ENCODE measurements at places on chromosomes 5 and 9.
A peak's percentile ranks its signal among the peaks of the same experiment; 100 is the strongest.

DNA sequence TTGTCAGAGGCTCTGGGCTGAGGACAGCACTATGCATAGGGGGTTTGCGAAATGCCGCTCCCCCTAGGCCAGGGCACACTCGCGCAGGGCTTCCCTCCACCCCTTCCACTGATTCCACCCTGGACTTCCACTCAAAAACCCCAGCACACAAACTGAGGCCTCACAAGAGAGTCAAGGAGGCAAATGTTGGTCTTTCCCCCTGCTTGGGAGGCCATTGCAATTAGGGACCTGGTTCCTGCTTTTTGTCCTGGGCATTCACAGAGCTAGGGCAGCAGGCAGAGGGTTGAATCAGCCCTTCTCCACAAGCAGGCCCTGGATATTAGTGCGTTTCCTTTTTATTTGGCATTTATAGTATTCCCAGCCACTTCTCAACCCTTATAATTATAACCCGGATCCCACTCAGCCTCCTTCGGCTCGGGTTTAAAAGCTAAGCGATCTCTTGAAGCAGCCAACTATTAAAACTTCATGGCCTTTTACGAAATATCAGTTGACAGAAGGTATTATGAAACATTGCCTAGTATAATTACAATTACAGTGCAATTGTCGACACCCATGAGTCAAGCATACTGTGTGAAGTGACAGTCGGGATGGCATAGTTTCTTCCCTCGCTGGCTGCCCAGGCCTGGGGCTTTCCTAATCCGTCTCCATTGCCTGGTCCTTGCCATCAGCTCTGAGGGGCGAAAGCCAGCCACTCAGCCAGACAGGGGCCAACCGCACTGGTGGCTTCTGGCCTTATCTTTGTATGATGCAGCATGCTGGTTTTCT lies 285.5 kb upstream of the MAP3K1 start:
- DNase-seq: no peak

GRCh38 chr5:179340465-179340864 lies 4.8 kb downstream of the ADAMTS2 start:
- DNase-seq: no peak

DNA sequence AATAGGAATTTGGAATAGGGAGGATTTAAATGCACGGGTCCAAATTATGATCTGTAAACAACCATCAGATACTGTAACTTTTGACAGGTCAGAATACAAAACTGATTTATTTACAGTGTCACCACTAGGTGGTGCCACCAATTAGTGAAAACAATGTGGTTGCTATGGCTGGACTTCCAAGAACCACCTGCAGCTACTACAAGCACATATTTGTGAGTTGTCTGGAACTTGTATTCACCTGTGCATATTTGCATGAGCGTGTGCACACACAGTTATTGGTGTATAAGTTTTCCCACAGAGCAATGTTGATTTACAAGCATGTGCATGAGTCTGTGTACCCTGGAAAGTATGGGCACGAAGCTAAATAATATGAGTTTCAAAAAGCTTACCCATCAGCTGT lies 3.0 kb upstream of the HRCT1 start:
- peak; percentile 50 for DNase-seq

DNA sequence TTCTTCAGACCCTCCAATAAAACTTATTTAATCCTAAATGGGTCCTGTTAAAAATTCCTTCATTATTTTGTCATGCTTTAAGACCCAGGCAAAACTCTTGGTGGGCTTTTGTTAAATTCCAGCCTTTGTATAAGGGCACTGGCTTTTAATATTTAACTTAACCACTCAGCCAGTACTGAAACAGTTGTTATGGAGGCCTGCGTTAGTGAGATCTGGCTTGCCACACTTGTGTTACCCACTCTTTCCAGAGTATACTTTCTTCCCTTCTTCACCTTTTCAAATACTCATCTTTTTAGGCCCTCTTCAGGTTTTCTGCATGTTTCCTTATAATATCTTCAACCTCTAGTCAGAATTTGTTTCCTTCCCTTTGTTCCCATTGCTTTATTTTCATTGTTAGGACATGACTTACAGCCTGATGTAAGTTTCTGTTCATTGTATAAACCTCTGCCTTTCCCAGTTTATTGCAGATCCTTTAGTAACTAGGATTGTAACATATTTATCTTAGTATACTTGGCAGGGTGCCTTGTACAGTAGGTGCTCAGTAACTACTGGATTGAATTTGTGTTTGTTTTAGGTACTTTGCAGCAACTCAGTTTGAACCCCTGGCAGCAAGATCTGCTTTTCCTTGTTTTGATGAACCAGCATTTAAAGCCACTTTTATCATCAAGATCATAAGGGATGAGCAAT lies 48.8 kb downstream of the LNPEP start:
- DNase-seq: no peak

DNA sequence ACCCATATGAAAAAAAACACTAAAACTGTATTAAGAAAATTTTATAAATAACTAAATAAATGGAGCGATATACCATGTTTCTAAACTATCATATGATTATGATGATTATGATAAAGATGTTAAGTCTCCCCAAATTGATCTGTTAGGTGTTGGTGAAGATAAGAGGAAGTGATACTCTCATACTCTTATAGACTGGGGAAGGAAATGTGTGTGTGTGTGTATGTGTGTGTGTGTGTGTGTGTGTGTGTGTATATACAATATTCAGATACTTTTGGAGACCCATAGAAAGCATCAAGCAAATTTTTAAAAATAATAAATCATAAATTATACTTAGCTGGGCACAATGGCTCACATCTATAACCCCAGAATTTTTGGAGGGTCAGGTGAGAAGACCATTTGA lies 62.9 kb downstream of the TMEM232 start:
- no peak for DNase-seq

DNA sequence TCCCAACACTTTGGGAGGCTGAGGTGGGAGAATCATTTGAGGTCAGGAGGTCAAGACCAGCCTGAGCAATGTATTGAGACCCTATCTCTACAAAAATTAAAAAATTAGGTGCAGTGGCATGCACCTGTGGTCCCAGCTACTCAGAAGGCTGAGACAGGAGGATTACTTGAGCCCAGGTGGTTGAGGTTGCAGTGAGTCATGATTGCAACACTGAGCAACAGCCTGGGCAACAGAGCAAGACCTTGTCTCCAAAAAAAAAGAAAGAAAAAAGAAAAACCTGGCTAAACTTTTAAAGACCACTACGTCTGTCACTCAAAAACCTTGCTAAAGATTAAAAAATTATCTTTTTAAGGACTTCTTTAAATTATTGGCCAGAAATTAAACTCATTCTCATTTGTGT lies 59.8 kb upstream of the ABCA1 start:
- no peak for DNase-seq

DNA sequence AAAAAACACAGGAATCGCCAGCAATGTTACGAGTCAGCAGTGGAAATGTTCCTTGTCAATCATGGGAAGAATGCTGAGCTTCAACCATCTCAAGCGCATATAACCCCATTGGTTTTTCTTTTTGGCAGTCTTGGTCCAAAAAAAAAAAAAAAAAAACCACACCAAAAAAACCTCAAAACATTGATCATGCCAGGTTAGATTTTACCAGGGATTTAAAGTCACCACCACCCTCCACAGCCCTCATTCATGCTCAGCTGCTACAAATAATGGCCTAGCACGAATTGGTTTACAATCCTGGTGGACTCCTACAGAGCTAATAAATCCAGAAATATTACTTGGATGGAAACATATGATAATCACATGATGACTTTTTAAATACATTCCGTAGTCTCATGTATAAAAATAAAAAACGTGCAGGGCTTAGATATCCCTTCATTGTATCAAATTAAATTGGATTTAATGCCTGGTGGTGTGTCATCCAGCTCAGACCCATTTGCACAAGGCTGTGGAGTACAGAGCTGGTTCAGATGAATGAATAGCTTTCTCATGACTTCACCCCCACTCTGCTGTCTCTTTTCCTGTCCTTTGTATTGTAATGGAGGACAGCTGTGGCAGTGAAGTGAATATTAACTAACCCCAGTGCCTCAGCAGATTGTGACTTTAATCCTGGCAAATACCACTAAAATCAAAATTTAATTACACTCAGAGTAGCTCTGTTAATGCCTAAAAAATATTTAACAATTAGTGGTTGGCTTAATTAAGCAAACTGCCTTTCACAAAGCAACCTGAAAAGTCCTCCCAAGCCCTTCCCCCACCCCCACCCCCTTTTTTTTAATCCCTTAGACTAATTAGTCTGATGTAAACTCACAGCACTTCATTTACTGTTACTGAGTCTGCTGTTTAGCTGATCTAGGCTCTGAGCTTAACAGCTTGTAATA lies 626.5 kb upstream of the ZNF608 start:
- peak; percentile 85 for DNase-seq

- no peak for DNase-seq
These were observed 305.7 kb downstream of the ENC1 start for GRCh38 chr5:74334762-74335384.

- DNase-seq: no peak
These were observed 65.8 kb downstream of the RAD23B start for GRCh38 chr9:107348836-107349235.

DNA sequence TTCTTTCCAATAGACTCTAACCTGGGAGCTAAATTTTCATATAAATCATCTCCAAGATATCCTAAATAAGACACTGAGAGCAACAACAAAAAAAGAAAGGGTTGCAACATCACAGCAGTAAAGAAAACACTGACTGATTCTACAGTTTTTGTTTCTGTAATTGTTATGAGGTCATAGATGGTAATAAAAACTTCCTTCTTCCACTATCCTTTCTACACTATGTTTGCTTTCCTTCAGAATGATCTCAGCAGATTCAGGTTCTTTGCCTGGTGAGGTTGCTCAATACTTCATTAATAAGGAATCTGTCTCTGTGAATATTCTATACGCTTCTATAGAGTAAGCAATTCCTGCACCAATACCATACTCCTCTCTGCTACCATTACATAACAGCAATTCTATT lies 835.6 kb upstream of the GRAMD2B start:
- no peak for DNase-seq

- DNase-seq: no peak
These were observed 102.1 kb upstream of the RANBP3L start for GRCh38 chr5:36403632-36404311.

- no peak for DNase-seq
These were observed 810.6 kb downstream of the TLE4 start for GRCh38 chr9:80382211-80382891.

DNA sequence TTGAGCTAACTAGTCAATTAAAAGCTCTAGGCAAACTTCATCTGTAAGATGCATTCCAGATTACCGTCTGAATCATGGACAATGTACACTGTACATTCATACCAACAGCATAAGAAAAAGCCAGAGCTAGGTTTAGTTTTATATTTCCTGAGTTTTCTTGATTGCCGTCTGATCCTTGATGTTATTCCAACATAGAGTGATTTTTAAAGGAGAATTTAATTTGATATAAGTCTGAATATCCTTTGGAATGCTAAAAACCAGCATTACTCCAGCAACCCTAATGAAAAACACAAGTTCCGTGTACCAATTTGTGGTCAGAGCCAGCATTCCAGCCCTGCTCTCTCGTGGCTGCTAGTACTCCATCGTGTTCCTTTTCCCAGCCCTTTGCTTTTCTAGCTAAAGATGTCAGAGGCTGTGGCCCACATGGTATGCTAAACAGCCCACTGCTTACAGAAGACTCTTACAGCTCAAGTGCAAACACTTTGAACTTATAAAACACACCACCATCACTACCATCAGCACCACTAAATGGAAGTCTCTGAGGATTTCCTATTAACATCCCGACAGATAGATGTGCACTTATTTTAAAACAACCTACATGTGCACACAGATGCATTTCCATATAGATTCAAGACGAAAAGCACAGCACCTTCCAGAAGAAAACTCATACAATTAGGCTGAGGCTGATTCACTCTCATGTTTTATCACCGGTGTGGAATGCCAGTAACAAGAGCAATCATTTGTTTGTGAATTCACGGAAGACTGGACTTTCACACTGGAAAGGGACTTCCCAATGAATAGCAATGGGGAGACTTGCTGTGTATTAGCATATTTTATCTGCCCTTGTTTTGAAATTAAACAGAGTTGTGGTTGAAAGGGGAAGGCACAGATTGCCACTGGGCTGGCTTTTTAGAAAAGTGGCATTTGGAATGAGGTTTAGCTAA lies 246.9 kb upstream of the GAS1 start:
- no peak for DNase-seq

GRCh38 chr9:96777426-96777864 lies 442 bp downstream of the ZNF510 start:
- DNase-seq: no peak

Data from globus pallidus (tissue), 1 donor.